ENCODE measurements at places on chromosomes 12 and 14.

GRCh38 chr14:99230208-99231151 lies 41.5 kb downstream of the BCL11B start:
- peak; percentile 81 for DNase-seq

GRCh38 chr12:121717041-121717699 lies 4.6 kb downstream of the TMEM120B start:
- no peak for DNase-seq

- no peak for DNase-seq
Measured at GRCh38 chr12:5456906-5457305, 25.0 kb downstream of the NTF3 start.

- DNase-seq, result no peak
Measured at GRCh38 chr12:111267144-111267543, 101.8 kb downstream of the PHETA1 start.

- DNase-seq, result no peak
Measured at GRCh38 chr12:104057771-104058197, 6.5 kb upstream of the HCFC2 start.

DNA sequence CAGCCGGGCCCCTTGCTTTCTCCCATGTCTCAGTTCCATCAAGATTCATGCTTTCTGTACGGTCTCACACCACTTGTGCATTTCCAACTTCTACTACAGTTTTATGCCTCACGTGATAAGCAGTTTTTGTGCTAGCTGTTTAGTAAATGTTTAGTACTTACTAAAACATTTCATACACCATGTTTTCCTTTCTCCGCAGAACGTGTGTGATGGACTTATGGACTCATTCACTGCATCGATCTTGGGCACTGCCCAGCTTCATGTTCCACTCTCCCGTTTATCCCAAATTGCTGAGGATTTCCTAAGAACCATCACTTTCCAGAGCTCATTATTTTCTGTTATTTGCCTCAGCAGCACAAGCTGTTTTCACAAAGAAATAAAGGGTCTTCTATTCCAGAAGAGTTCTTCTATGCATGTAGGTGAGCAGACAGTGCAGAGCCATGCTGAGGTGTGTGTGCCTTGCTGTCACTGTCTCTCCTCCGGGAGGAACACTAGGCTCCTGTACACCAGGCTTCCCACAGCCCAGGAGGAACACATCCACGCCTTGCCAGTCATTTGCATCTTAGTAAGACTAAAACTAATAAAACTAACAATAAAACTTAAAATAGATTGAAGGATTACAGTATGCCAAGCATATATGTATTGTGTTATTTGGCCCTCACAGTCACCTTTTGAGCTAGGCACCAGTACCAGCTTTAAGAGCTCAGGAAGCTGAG lies 90.3 kb upstream of the EEA1 start:
- DNase-seq, result no peak

- no peak for DNase-seq
Measured at GRCh38 chr14:59961518-59962062, 41.6 kb downstream of the LRRC9 start.

DNA sequence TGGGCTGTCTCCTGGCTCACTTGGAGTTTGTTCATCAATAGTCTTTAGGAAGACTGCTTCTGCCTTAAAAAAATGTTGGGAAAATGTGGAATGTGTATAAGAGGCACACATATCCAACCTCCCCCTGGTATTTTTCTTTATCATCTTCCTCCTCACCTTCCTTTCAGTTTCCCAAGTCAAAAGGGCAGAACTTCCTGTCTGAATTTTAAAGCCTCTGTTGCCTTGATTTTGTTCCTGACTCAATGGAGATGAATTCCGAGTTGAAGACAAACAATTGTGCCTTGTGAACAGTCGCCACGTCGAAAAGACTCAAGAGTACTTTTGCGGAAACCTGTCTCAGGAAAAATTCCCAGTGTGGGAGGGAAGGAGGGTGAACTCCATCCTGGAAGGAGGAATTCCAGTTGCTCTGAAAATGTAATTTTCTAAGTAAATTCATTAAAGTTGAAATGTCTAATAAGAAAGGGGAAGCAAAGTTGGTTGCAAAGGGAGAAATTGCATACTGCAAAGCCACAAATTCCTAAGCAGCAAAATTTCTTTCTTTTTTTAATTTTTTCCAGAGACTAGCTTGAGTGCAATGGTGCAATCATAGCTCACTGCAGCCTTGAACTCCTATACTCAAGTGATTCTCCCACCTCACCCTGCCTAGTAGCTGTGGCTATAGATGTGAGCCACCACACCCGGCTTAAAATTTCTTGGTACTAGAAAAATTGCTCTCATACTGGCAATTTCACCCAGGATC lies 50.2 kb upstream of the ELK3 start:
- DNase-seq, result no peak

All from activated T-cell treated with anti-CD3 and anti-CD28 coated beads, Interleukin-2, amount 50 U/mL, for 1 hour (primary cell).